NB4 (cell line): ENCODE measurements at places on chromosomes 6 and 20.
A peak's percentile ranks its signal among the peaks of the same experiment; 100 is the strongest.

GRCh38 chr6:54717849-54718455 is 128.6 kb upstream of the FAM83B start:
- DNase-seq, result peak; percentile 54

DNA sequence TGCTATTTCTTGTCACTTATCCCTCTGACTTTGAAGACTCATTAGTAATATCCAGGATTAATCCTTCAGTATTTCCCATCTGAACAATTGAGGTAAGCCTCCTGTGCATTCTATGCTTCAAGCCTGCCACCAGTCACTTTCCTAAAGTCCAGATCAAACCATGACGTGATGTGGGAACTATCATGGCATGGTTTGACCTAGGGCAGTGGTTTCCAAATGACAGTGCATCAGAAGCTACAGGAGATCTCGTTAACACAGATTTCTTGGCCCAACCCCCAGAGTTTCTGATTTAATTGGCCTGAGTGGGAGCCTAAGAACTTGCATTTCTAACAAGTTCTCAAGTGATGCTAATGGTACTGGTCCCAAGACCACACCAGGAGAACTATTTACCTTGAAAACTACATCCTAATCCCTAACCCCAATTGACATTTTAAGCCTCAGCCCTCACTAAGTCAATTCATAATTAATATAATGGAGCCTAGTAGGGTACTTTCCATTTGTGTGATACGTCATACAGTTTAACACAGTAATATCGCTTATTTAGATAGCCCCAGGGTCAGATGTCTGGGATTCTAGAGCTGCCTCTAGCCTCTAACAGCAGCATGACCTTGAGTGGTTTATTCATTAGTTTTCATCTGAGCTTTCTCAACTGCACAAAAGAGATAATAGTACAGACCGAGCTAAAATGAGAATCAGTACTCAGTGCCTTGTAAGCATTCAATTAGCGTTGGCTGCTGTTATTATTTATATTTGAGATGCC is 907.6 kb downstream of the TFAP2A start:
- DNase-seq, result no peak

DNA sequence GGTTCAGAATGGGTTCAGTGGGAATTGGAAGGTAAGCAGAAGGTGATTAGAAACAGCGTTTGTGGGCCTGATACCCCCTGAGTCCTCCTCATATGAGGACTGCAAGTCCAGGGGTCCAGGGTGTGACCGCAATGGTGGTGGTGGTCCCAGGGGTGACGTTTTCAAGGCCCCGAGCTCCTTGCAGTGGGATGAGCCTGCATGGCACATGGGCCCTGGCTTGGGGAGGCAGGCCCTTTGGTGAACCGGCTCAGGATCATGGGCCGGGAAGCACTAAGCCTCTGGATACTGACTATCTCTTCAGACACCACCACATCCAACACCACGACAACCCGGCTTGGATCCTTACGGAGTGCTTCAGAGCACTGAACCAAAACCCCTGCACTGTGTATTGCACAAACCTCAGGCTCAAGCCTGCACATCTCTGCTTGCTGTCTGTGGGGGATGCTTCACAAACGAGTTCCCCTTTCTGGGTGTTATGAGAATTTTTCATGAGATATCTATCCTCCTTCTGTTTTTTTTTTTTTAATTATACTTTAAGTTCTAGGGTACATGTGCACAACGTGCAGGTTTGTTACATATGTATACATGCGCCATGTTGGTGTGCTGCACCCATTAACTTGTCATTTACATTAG is 67.9 kb downstream of the STK35 start:
- peak; percentile 50 for DNase-seq

DNA sequence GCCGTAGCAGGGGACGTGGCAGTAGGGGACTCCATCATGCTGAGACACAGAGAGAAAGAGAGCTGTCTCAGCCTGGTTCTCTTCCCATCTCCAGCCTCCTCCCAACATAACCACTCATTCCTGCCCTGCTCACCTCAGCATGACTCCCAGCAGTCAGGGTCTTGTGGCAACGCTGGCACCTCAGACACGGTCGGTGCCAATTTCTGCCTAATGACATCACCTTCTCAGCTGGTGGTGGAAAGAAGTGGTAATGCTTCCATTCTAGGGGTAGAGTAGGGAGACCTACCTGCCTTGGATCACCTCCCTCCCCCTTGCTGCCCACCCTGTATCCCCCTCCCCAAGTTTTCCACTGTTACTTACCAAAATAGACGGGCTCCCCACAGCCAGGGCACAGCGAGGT is 2.5 kb downstream of the CRIP3 start:
- no peak for DNase-seq

GRCh38 chr20:11376998-11377397 is 540.7 kb upstream of the BTBD3 start:
- DNase-seq, result no peak

DNA sequence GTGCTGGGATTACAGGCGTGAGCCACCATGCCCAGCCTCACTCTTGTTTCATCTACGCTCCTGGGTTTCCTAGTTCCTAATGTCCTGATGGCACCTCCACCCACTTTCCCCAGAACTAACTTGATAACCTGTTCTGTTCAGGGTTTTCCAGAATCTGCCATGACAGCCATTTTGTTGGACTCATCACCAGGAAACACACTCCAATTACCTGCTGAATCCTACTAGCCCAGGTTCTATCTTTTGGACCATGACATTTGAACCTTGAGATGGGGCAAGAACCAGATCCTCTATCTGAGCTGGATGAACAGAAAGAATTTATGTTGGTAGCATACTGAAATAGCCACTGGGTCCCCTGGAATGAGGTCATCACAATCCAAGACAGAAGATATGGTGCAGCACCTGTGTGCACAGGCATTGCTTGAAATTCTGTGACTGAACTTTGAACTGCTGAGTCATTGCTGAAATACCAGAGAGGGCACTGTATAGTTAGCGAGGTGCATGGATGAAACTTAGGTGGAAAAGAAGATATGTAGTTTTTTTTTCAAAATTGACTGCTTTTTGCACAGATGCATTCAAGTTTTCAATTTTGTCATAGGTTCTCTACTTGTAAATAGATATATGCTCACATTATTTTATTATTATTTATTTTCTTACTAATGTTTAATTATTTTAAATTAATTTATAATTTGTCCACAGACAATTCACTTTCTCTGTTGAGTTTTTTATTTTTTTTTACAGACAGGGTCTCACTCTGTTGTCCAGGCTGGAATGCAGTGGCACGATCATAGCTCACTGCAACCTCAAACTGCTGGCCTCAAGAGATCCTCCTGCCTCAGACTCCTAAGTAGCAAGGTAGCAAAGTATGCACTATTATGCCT is 42.8 kb upstream of the TASP1 start:
- DNase-seq, result peak; percentile 14

DNA sequence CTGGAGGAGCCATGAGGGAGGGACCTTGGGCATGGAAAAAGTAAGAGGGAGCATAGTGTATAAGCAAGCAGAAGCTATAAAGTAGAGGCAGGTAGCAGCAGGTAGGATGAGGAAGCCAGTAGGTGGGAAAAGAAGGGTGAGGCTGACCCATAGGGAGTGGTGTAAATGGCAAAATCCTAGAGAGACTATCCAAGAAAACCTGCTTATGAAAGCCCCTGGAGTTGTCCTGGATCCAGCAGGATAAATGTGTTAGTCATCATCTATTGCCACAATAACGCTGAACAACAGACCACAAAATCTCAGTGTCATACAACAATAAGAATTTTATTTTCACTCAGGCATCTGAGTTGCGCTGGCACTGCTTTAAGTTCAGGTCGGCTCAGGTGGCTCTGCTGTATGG is 30.2 kb downstream of the CHD6 start:
- no peak for DNase-seq

GRCh38 chr6:132298344-132298949 is 102.8 kb downstream of the MOXD1 start:
- DNase-seq, result peak; percentile 49
